Adipocyte (in vitro differentiated cells): ENCODE measurements at places on chromosomes 6 and 20.

DNA sequence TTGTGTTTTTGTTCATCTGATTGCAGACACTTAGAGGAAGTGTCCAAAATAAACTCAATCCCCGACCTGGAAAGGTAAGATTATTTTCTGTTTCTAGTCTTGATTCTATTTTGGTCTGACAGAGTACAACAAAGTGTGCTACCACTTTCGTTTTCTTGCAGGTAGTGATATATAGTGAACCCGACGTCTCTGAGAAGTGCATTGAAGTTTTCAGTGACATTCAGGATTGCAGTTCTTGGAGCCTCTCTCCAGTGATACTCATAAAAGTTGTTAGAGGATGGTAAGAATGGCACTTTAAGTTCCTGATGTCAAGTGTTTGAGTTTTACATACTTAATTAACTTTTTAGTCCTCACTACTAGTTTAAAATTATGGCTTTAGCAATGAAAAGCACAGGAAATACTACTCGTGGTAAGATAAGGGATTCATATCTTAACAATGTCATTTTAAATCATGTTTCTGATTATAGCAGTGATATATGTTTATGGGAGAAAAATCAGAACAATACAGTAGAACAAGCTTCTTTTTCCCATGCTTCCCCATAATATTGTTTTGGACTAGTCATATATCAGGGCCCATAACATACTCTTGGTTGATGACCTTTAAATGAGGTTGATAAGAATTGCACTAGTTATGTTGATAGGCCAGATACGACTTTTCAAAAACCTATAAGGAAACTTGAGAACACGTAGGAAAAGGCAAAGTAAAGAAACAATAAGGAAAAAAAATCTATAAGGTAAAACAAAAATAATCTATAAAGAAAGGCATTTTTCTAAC is 104.0 kb downstream of the RTN4IP1 start:
- DNase-seq: no peak

GRCh38 chr20:46951840-46952497 is 57.3 kb downstream of the EYA2 start:
- no peak for DNase-seq

GRCh38 chr6:137414599-137414998 is 79.6 kb downstream of the OLIG3 start:
- no peak for DNase-seq

GRCh38 chr20:49445176-49445575 is 37.3 kb downstream of the KCNB1 start:
- no peak for DNase-seq

- DNase-seq: peak; percentile 68
These were observed 23.0 kb upstream of the CD24 start for GRCh38 chr6:106997392-106998158.

DNA sequence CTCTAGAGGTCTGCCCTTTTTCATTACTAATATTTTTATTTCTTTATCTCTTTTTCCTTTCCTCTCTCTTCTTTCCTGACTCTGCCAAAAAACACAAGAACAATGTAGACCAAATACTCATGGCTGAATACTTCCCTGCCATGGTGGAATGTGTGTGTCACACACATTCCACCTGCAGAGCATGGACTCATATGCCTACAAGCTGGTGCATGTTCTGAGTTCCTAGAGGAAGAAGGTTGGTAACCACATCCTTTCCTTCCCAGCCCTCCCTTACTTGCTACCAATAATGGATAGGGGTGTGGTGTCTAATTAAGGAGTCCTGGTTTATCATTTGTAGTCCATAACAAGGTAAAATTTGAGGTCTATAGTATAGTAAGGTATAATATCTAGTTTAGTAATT is 15.2 kb upstream of the CST9L start:
- no peak for DNase-seq

- no peak for DNase-seq
These were observed 51.2 kb downstream of the CFAP61 start for GRCh38 chr20:20103486-20103885.

GRCh38 chr6:134061440-134061839 is 9.0 kb upstream of the SLC2A12 start:
- DNase-seq: no peak
